ENCODE measurements at places on chromosomes 1 and 21.

- no peak for DNase-seq
These were observed 8.9 kb downstream of the LYST start for GRCh38 chr1:235857756-235858155.

- no peak for DNase-seq
These were observed at the start of gene C1orf87 for GRCh38 chr1:60073605-60074278. TSS of gene C1orf87 (minus strand) at chr1:60073770. CDS start at chr1:60072643, 1,127 bp downstream.

DNA sequence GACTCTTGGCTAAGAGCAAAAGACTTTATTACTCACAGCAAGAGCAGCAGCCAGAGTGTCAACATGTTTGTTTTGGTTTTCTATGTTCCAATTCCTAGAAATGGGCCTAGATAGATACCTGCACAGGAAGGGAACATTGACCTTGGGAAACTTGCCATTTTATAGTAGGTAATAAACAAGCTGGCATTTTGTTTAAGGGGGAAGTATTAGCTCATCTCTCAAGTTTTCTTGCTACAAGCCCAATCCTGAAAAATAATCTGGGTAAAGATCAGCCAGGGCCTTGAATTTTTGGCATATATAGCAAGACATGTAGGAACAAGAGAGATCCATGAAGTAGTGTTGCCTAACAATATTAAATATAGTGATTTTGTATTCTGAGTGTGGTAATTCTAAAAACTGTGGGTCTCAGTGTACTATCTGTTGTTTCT, 51.4 kb upstream of the RGL1 start:
- DNase-seq = no peak

DNA sequence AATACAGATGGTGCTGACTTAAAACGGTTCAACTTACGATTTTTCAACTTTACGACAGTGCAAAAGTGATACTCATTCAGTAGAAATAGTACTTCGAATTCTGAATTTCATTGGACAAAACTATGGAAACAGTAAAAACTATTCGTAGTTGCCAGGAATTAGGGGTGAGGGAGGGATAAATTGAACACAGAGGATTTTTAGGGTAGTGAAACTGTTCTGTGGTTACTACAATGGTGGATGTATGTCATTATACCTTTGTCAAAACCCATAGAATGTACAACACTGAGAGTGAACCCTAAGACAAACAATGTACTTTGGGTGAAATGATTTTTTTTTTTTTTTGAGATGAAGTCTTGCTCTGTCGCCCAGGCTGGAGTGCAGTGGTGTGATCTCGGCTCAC, 7.5 kb downstream of the DDR2 start:
- DNase-seq = no peak

- no peak for DNase-seq
These were observed 21.6 kb downstream of the VPS13D start for GRCh38 chr1:12251442-12251841.

- DNase-seq = no peak
These were observed 18.3 kb upstream of the PSMB2 start for GRCh38 chr1:35659589-35659988.

GRCh38 chr21:39098696-39099200, 84.5 kb downstream of the PSMG1 start:
- no peak for DNase-seq

DNA sequence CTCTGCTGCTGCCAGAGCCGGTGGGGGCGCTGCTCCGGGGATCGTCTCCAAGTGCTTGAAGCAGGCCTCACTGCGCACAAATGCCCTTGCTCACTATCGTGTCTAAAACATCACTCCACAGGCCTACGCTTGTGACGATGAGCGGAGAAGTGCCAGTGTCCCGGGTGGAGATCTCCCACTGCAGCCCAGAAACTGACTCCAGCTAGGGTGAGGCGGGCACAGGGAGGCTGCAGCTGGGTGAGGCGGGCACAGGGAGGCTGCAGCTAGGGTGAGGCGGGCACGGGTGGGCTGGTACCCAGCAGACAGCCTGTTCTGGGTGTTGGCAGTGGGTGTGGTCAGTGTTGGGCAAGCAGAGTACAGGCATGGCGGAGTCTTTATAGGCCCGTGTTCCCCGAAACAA, 22.7 kb upstream of the PDXK start:
- no peak for DNase-seq

DNA sequence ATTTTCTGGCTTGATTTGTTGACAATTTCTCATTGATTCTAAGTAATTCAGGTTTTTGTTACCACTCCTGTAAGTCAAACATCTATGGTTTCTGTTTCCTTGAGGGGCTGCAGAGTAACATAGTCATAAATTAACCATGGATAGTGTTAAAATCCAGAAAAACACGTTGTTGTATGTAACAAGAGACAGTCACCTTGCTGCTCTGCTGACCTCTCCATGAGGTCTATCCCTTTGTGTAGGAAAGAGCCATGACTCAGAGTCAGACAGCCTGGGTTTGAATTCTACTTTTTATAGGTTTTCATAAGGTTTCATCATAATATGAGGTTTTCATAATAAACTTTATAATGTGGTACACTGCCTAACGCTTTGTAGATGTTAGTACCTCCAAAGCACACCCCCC, 27.6 kb upstream of the NBL1 start:
- DNase-seq = no peak

- no peak for DNase-seq
These were observed 38.9 kb downstream of the XPR1 start for GRCh38 chr1:180670681-180671080.

GRCh38 chr1:21323091-21323490, 32.8 kb upstream of the ECE1 start:
- no peak for DNase-seq

DNA sequence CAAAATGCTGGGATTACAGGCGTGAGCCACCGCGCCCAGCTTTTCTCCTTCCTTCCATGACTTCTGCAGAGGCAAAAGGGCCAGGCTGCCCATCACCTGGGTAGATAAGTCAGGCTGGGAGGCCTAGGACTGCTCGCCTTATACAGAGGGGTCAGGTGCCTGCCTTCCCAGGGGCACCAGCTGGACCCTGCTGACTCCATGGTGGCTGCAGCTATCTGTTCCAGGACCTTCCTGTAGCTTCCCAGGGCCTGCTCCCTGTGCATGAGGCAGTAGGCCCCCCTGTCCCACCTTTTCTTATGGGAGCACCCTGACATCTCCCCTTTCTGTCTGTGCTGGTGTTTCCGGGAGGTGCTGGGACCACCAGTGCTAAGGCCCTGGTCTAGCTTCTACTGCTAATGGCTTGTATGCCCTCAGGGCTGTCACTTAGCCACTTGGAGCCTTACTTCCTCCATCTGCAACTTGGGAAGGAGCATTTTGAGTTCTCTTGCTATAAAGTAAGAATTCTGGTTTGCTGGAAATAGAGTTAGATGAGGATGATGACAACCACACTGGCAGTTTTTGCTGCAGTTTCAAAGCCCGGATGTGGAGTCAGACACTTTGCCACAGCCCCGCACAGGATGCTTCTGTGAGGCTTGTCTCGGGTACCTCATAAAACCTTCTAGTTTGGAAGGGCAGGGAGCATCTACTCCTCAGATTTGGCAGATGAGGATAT, 14.4 kb downstream of the SOX13 start:
- no peak for DNase-seq

DNA sequence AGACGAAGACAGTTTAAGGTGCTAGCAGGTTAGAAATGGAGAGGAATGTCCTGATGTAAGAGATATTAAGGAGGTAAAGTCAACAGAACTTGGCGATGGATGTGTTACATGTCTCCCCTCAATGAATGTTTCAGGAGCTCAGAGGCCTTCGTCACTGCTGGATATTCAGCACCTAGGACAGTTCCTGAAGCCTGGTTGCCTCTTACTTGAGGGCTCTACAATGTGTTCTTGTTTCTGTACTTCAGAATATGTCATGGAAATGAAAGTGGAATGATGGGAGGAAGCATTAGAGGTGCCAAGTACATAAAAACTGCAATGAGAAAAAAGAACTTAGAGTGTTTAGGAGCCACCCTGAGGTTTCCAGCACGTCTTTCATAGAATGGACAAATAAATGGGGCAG, 17.7 kb downstream of the TNR start:
- peak; percentile 25 for DNase-seq

GRCh38 chr1:222126052-222126451, 384.2 kb upstream of the DUSP10 start:
- DNase-seq = no peak

- no peak for DNase-seq
These were observed 1290.5 kb upstream of the B3GALT2 start for GRCh38 chr1:194476872-194477271.

DNA sequence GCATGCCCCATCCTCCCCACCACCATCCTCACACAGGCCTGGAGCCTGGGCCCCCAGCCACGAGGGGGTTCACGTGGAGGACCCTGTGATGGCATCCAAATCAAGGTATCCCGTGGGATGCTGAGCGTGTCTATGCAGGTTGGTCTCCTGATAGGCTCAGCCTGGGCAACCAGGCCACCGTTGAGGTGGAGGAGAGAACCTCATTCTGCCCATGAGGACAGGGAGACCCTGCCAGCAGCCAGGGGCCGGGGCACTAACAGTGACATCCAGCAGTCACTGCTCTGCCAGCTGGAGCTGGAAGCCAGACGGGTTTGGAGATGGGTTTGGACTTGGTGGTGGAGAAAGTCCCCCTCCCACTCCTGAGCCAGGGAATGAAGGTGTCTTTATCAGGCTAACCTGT, 582.8 kb downstream of the MATN1 start:
- DNase-seq = no peak

DNA sequence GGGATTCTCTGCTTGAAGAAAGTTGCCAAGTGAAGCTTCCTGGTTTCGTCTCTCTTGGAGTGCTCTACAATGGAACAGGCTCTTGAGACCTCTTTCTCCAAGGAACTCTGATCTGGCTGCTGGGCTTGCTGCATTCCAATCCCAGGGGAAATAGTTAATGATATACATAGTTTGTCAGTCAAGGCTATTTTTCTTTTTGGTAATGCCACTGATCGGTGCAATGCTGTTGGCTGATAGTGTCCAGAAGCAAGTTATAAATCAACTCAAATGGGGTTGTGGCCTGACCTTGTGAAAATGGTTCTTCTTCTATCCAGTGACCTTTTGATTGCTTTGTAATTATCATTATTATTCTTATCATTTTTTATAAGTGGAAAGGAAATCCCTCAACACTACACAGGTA, 48.4 kb upstream of the TNFSF18 start:
- DNase-seq = no peak

DNA sequence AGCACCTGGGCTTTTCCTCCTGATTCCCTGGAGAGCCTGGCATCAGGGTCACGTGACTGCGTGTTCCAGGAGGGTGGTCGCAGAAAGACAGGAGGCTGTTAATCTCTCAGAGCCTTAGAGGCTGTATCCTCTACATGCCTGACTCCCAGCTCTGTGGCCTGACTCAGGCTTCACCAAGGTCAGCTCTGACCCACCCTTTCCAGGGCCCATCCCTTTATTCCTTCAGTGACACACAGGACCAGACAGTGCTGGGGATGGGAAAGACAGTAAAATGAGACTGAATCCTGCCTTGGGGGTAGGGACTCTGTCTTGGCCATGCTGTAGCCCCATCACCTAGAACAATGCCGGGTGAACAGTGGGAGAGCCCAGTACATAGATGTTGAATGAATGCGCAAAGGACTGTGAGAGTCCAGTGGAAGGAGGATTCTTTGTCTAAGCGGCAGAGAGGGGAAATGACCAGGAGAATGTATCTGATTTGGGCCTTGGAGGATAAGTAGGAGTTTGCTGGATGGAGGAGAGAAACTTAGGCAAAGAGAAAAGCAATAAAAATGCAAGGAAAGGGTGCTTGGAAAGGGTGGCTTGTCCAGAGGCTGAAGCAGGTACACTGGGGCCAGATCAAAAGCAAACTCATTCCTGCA, 33.0 kb downstream of the EPHX1 start:
- DNase-seq = no peak

- no peak for DNase-seq
These were observed 177.2 kb upstream of the RUNX1 start for GRCh38 chr21:35226328-35226727.

DNA sequence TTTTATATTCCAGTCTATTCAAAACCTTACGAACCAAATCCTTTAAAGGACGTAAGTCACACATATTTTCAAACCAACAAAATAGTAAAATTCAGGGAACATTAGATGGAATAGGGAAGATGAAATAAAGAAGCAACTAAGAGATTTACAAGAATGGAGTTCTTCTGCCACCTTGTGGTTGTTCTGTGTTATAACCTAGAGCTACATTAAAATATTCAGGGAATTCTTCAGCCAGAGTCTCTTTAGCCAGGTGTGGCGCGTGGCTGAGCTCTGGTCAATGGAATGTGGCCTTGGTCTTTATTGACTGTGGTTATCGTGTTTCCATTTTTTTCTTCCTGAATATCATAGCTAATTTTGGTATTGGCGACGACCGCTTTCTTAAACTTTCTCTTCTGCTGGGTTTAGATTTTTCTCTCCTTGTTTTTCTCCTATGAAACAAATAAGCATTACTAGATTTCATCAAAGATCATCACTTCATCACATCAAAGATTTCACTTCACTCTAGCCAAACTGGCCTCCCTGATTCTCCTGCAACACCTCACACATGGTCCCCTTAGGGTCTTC, 221.3 kb downstream of the MRPL39 start:
- no peak for DNase-seq

- DNase-seq = no peak
These were observed 21.1 kb downstream of the MEGF6 start for GRCh38 chr1:3590139-3590763.

GRCh38 chr1:51955797-51956527, 34.5 kb downstream of the RAB3B start:
- no peak for DNase-seq

DNA sequence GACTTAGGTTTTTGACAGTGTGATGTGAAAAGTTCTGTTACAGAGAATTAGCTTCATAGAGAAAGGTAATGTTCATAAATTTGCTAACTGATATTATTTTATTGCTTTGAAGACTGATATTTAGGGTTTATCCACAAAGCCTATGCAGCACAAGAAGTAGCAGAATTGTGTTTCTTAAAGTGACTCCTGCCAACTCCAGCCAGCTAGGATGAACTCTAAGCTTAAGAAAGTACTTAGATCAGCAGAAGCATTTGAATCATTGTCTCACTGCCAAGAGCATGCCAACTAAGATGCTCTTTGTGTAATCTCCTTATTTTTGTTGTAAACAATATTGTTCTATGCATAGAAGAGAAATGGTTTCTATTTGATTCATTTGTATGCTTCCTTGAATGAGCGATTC, 589.4 kb upstream of the ADGRL4 start:
- no peak for DNase-seq
